ENCODE measurements at places on chromosomes 11 and 22.

- no peak for DNase-seq
Measured at GRCh38 chr11:3916962-3917361, 61.5 kb downstream of the STIM1 start.

DNA sequence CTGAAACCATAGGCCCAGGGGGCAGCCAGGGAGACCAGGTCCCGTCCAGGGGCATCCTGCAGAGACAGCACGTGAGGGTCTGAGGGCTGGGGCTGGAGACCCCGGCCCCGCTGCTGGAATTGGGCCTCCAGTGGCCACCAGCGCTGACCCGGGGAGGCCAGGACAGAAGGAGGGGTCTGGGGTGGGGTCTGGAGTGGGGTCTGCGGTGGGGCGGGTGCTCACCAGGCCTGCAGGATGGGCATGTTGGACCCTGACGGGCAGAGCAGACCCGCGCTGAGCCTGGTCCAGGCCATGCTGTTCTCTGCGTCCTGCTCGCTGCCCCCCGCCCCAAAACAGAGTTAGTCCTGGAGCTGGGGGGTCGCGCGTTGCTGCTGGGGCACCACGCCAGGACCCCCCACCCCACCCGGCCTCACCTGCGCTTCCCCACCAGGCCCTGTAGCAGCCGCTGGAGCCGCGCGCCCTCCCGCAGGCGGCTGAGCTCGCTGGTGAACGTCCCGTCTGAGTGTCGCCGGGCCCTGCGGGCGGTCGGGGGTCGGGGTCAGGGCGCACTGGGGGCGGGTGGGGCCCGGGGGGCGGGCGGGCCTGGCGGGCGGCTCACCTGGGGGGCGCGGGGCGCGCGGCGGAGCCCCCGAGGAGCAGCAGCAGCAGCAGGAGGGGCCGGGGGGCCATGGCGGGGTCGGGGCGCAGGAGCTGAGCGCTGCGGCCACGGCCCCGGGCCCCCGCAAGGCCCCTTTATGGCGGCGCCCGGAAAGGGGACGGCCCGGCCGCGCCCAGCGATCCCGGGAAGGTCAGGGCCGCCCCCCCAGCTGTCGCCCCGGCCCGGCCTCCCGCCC is at the start of gene SCT:
Gene SCT, minus strand, starts transcription at position 707 of the 833 bp plus-strand sequence. Its CDS starts 38 bp downstream, at position 669.
- DNase-seq: no peak

GRCh38 chr11:503179-503981 is 3.7 kb downstream of the RNH1 start:
- no peak for DNase-seq

- DNase-seq: no peak
Measured at GRCh38 chr11:80650966-80651365, 1210.1 kb upstream of the TENM4 start.

DNA sequence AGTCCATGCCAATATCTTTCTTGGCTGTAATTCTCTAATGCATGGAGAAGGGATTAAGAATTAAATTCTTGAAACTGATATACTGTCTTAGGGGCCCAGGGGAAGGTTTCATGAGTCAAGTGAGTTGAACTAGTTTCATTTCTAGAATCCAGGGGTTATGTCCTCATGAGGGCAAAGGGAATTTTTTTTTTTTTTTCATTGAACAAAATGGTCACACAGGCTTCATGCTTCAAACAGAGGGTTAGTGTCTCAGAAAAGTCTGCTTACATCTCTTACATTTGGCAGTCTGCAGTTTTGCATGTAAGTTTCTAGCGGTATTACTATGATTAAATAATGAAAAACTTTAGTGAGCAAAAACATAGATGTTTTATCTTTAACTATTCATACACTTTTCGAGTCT is 32.9 kb downstream of the PPME1 start:
- no peak for DNase-seq

- no peak for DNase-seq
Measured at GRCh38 chr11:57324154-57324885, 432 bp downstream of the TNKS1BP1 start.

DNA sequence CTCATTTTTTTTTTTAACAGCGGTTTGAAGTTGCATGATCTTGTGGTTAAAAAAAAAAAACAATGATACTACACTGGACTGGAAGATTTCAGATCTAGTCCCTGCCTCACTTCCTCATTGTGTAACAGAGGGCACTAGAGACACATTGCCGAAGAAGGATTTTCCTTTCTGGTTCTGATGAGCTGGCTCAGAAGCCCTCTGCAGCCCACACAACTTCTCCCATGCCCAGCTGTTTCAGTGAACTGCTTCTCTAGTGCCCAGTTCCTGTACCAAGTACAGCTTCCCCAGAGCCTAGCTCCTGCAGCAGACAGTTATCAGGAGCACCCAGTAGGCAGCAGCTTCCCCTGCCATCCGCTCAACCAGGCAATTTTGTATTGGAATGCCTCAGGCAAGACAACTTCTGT is 29.5 kb upstream of the ANO5 start:
- DNase-seq: no peak
